HT1080 (cell line): ENCODE measurements at places on chromosomes 6 and 20. TPM values are rescaled to one million over a fixed set of nuclear protein-coding genes. Genes with fewer than 3 reads are reported as not detected.

GRCh38 chr6:118680452-118681095, 29.2 kb upstream of the CEP85L start:
- no peak for DNase-seq

- no peak for DNase-seq
These were observed 33.7 kb downstream of the NFATC2 start for GRCh38 chr20:51508780-51509179.

GRCh38 chr6:156775717-156776116, 1.5 kb upstream of the ARID1B start:
- no peak for DNase-seq

Gene CFAP61
- total RNA-seq, result 0.35 TPM in 1 of 2 replicates, not detected in the other

GRCh38 chr20:61072398-61072797, 179.7 kb upstream of the CDH4 start:
- DNase-seq, result peak; percentile 3

Gene XRN2
- 114 and 118 TPM in 2 replicates for total RNA-seq

Gene LY6G5C
- total RNA-seq, result 0.47 and 3.6 TPM in 2 replicates

DNA sequence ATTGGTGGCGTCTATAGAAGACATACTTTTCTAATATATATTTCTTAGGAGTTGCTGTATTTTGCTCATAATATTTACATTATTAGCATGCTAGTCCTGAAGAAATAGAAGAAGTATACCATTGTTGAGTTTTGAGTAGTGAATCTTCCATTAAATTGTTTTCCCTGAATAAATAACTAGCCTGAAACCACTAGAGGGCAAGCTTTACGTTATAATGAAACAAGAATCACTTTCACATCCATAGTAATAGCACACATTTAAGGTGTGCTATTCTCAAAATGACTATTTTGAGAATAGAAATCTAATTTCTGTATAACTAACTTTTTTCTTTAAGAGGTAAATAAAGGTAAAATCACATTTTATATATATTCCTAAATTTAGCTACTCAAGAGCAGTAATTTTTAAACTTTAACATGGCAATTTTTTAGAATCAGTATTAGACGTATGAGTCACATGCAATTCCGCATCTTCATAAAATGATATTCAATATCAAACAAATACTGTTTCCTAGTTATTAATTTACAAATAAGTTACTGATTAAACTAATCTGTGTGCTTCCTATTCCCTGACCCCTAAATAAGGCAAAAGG, 213.2 kb upstream of the MANEA start:
- DNase-seq, result no peak

Gene OR2J1
- not detected in 2 replicates for total RNA-seq
